Activated T-helper 17 cell treated with anti-CD3 and anti-CD28 coated beads, Interleukin-2, amount 50 U/mL, for 72 hours (primary cell): ENCODE measurements at places on chromosomes 12 and 14. TPM values are rescaled to one million over a fixed set of nuclear protein-coding genes. Genes with fewer than 3 reads are reported as not detected.

DNA sequence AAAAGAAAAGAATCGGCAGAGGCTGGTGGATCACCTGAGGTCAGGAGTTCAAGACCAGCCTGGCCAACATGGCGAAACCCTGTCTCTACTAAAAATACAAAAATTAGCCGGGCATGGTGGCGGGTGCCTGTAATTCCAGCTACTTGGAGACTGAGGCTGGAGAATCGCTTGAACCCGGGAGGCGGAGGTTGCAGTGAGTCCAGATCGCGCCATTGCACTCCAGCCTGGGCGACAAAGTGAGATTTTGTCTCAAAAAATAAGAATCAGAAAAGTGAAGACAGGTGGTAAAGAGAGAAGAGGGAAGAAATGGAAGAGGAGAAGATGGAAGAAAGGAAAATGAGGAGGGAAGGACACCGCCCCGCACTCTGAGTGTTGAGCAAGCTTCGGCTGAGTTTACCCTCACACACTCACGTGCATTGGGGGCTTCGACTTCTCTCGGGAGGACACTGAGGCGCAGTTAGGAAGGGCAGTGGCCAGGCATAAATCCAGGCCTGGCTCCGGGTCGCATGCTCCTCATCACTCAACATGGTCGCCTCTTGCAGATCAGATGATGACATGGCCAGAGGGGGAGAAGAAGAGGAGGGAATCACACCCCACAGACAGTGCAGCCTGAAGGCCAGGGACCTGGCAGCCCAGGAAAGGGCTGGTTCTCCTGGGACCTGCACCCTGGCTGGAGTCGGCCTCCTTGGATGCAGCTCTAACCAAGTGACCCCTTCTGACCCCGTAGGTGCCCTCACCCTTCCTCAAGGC lies 61.1 kb downstream of the PRMT8 start:
- no peak for ATAC-seq

DNA sequence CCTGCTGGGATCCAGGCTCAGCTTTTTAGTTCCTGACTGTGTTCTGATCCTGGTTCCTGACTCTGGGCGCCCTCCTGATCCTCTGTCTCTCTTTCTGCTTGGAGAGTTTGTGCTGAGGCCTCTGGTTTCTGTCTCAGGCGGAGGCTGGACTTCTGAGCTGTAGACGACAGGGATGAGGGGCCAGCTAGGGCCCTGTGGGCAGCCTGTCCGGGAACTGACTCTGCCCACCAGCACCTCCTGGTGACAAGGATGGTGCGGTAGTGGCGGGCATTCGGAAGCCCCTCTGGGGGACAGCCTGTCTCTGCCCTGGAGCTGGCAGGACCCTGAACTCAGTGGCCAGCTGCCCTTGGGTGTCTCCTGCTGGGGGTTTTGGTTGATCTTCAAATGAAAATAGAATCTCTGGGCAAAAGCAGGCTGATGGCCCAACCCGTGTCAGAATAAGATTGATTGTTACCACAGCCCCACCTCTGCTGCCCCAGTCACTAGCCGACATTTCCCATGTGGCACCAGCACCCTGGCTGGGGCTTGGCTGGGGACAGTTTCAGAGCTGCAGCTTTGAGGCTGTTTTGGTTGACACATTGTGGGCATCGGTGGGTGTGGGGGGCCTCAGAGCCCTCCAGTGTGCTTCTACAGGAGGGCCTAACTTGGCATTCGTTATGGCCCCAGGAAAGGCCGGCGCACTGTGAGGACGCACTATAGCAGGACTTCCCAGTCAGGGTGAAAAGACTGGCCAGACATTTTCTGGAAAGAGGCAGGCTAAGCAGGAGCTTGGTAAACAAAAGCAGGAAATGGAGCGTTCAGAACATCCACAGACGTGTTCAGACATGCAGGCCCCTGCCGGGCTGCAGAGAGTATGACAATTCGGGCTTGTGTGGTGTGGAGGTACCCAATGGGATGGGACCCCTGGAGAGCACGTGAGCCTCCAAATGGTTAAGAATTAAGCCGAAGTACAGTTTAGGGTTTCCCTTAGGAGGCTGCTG lies 16.2 kb downstream of the KRT80 start:
- ATAC-seq = no peak

Gene RDH16
- total RNA-seq = 0.69 TPM

Gene GPR84
- total RNA-seq = 0.24 TPM

GRCh38 chr12:68113644-68114043 lies 45.9 kb downstream of the IFNG start:
- ATAC-seq = peak; percentile 36

DNA sequence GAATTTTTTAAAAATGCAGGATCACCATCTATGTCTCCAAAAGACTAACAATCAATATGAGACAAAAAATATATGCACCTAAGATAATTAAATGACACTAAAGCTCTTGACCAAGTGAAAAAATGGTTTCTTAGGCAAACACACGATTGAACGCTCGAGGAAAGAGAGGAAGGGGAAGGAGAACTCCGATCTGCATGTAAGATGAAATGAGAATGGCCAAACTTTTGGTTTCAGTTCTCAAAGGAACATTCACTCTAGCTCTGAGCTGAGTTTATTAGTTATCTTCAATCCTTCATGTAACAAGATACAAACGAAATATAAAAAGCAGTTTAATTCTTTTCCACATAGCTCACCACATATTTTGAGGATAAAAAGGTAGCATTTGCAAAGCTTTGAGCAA lies 2.8 kb downstream of the DYRK4 start:
- ATAC-seq = no peak

DNA sequence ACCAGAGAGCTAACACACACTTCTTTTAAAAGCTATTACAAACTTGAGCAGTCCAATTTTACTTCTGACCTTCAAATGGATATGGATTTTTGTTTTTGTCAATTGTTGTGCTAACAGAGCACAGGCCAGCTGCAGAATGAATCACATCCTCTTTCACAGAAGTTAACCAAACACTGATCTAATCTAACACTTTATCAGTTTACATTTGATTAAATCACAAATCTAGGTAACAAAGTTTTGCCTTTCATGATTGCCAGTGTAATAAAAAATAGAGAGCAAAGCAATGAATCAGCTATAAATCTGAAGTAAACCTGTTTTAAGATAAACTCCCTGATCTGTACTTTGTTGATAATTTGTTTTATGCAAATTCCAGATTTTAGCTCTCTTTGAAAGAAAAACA lies 273.1 kb upstream of the RGS6 start:
- ATAC-seq = peak; percentile 60

GRCh38 chr14:69355607-69356281 lies 42.4 kb downstream of the ERH start:
- no peak for ATAC-seq

Gene ZC2HC1C
- total RNA-seq = 2.2 TPM

DNA sequence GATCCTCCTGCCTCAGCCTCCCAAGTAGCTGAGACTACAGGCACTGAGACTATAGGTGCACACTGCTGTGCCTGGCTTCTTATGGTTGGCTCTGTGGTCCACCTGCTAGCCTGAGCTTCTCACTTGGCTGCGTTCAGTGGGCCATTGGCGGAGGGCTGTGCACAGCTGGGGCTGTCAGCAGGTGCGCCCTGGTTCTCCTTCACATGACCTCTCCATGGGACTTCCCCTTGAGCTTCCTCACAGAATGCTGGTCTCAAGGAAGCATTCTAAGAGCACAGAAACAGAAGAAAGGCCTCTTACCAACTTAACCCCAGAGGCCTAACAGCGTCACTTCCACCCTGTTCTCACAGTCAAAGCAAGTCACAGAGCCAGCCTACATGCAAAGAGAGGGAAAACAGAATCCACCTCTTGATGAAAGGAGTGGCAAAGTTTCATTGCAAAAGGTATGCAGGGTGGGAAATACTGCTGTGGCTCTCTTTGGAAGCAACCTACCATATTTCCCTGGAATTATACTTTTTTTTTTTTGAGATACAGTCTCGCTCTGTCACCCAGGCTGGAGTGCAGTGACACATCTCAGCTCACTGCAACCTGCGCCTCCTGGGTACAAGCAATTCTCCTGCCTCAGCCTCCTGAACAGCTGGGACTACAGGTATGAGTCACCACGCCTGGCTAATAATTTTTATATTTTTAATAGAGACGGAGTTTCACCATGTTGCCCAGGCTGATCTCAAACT lies 9.3 kb downstream of the RILPL2 start:
- peak; percentile 71 for ATAC-seq

Gene TMEM116
- total RNA-seq = 13.8 TPM

Gene CLBA1
- total RNA-seq = 0.85 TPM

- ATAC-seq = no peak
Measured at GRCh38 chr12:85755760-85756159, 80.4 kb downstream of the RASSF9 start.

Gene FITM1
- total RNA-seq = 0.58 TPM

Gene PTHLH
- total RNA-seq = not detected

Gene TAS2R9
- total RNA-seq = not detected

Gene CEBPE
- total RNA-seq = not detected

DNA sequence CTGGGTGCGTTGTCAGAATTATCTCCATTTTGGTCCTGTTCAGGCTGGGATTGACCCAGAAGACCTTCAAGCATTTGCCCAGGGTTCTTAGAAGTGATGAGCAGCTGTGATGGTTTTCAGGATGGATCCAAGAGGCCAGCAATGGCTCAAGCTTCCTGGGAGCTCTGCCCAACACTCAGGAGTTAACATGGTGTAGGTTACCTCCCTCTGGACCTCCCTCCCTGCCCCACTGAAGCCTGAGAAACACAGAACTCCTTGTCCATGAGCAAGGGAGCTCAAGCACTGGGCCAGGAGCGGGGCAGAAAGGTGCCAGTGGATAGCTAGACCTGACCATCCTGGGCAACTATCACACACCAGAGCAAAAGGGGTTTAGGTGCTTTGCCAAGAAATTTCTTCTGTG lies 148.4 kb upstream of the FKBP4 start:
- ATAC-seq = no peak

- ATAC-seq = no peak
Measured at GRCh38 chr12:124678421-124678893, 111.0 kb upstream of the NCOR2 start.

Gene TAS2R46
- 1.8 TPM for total RNA-seq

Gene CELA1
- not detected for total RNA-seq

- ATAC-seq = no peak
Measured at GRCh38 chr14:67551940-67552339, 18.9 kb downstream of the PLEKHH1 start.

- peak; percentile 20 for ATAC-seq
Measured at GRCh38 chr12:118034429-118035189, 18.1 kb downstream of the RFC5 start.

Gene GLI1
- 1.4 TPM for total RNA-seq

DNA sequence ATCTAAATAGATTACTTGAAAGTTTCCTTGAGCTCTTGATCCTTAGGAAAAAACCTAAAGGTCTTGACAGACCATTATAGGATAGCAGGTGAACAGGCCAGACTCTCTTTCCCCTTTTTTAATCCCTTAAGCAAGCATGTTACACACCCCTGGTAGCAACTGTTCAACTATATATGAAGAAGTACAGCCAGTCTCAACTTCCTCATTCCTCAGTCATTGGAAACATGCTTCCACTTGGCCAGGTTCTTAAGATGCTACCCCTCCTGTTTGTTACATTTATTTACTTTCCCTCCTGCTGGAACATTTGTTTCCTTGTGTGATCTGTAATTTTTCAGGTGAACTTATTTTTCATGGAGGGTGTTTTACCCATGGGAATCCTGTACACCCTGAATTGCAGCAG lies 124.1 kb downstream of the ARMH4 start:
- no peak for ATAC-seq

Gene SOAT2
- total RNA-seq = 0.28 TPM

DNA sequence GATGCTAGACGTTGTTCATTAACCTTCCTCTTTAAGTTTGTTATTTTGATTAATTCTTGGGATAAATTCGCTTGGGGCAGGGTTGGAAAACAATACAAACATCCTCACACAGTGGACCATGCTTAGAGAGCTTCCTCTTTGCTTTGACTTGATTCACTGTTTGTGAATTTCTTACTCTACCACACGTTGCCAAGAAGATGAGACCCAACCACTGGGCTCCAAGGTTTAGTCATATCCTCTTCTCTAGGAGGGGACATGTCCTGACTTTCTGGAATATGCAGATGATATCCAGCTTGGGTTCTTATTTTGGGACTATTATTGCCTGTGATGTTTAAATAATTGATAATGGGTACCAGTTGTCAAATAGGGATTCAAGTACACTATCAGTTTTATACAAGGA lies 428.2 kb downstream of the ATP23 start:
- no peak for ATAC-seq

- no peak for ATAC-seq
Measured at GRCh38 chr12:68939505-68939904, 6.5 kb upstream of the CPM start.

DNA sequence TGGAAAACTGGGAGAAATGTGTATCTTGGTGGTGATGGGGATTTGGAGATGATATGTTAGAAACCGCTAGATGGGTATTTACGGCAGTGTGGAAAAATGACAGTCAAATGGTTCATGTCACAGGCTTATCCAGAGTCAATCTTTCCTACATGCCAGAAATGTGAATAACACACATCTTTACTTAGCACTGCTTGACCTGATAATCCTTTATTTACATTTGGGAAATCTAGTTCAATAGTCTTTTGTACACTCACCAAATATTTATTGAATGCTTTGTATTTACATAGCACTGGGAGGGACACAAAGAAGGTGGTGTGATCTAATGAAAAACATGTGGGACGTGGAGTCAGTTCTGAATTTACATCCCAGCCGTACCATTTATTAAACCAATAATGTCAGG lies 208.2 kb downstream of the DIO2 start:
- no peak for ATAC-seq

DNA sequence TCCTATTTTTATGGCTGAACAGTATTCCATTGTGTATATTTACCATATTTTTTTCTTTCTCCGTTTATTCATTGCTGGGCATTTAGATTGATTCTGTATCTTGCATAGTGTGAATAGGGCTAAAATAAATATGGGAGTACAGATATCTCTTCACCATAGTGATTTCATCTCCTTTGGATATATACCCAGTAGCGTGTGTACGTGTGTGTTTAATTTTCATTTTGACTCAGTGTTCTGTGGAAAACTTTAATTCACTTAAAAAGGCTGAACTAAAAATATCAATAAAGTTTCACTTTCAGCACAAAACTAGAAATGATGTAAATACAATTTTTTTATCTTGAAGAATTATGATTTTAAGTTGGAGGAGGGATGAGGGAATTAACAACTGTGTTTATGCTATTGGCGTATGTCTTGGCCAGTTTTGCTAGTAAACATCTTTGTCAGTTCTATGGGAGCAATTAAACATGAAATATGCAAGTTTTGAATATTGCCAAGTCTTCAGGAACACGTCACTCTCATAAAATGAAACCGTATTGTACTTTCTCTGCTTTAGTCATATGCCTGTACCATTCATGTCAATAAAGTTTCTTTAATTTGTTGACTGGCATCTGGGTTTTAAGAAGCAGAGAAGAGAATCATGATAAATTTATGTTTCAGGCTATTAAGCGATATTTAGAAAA lies 99.8 kb downstream of the PTGER2 start:
- peak; percentile 93 for ATAC-seq

DNA sequence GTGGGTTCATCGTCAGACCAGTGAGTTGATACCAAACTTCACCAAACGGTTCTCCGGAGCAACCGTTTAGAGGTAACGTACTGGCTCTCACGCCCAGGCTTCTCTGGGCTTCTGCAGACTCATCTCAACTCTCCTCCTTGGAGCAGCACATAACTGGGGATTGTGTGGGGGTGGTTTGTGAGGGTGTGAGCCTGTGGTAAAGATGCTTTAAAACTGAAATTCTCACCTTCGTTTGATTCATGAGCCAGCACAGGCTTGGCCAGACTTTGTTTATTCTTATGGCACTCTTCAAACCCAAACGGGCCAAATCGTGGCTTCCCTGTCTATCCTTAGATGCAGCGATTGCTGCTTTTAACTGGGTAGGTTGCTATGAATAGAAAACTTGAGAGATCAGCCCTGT lies 121.3 kb downstream of the SAMD4A start:
- ATAC-seq = peak; percentile 78

Gene CCDC196
- total RNA-seq = not detected
